Esophagus muscularis mucosa (tissue), 4 donors: ENCODE measurements at places on chromosomes 6 and 20. TPM values are rescaled to one million over a fixed set of nuclear protein-coding genes. Genes with fewer than 3 reads are reported as not detected.

The SLC22A2 gene
- total RNA-seq: not detected

- no peaks in the 10 kb centered on the region for H3K27me3 ChIP-seq
- no peak overlapping the region for H3K4me3 ChIP-seq
- H3K36me3 ChIP-seq: no peaks in the 10 kb centered on the region
- H3K4me1 ChIP-seq: peaks cover 16% of the 10 kb centered on the region
These were observed 18.8 kb downstream of the SCAF8 start for GRCh38 chr6:154752022-154752421.

The SLC25A27 gene
- total RNA-seq: 20.3 TPM

The COL12A1 gene
- total RNA-seq: 477 TPM

The CST5 gene
- total RNA-seq: 4.5 TPM

GRCh38 chr20:5735845-5736510 lies 14.2 kb upstream of the SHLD1 start:
- no peak for DNase-seq
- no peaks in the 10 kb centered on the region for H3K36me3 ChIP-seq
- H3K4me1 ChIP-seq: peaks cover 40% of the 10 kb centered on the region

The POM121L2 gene
- total RNA-seq: not detected

DNA sequence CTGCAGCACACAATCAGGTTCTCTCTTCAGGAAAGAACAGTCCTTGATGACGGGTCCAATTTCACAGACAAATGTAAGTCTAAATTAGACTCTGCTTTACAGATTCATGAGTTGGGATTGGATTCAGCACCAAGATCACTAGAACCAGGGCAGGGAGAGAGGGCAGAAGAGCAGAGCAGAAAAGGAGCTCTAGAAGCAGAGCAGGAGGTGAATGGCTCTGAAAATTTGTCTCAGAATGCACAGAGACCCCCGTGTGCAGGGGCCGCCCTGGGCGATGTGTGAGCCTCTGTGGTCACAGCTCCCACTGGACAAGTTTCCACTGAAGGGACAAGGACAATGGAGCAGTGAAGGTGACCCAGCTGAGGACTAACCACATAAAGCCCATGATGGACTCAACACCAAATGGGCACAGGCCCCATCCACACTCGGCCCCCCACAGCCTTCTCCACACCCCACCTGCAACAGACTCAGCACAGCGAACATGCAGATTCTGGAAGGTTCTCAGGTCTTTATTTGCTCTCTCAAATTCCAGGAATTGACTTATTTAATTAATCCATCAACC lies 3.5 kb downstream of the HLA-B start:
- no peak overlapping the region for H3K27ac ChIP-seq
- peaks cover 23% of the 10 kb centered on the region for H3K36me3 ChIP-seq
- DNase-seq: peak; percentile 64
- H3K4me3 ChIP-seq: no peak overlapping the region
- H3K27me3 ChIP-seq: no peaks in the 10 kb centered on the region

- H3K36me3 ChIP-seq: peaks cover 4% of the 10 kb centered on the region
- no peak overlapping the region for H3K27ac ChIP-seq
- H3K4me1 ChIP-seq: no peaks in the 10 kb centered on the region
- H3K4me3 ChIP-seq: no peak overlapping the region
These were observed 62.8 kb downstream of the SNX9 start for GRCh38 chr6:157885876-157886275.

DNA sequence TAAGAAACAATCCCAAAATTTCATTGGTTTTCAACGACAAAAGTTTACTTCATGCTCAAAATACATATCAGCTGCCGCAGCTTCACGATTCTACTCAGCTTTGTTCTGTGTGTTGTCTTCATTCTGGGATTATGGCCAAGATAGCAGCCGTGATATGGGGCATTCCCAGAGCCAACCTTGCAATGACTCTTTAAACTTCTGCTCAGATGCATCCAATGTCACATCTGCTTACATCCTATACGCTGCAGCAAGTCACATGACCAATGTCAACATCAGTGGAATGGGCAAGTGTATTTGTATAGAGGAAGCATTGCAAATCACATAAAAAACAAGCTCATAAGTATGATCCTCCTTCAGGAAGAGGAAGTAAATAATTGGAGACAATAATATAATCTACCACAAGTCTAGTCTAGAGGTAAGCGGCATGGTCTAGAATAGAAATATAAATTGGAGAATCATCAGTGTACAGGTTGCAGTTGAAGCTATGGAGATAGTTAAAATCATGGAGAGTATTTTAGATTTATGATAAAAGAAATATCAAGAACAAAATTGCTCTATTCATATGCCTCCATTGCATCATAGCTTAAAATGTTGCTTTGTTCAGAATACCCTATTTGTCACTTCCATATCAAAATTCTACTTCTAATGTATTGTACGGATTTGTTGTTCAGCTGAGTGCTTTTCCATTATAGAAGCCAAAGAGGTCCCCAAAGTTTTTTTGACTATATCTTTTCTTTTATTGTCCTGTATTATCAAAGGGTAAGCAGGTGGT lies 7.2 kb upstream of the C6orf141 start:
- H3K27me3 ChIP-seq: no peaks in the 10 kb centered on the region
- no peaks in the 10 kb centered on the region for H3K4me1 ChIP-seq
- no peak overlapping the region for H3K27ac ChIP-seq
- DNase-seq: no peak

- peaks cover 97% of the 10 kb centered on the region for H3K4me1 ChIP-seq
- no peak for DNase-seq
- H3K27me3 ChIP-seq: no peaks in the 10 kb centered on the region
- H3K4me3 ChIP-seq: no peak overlapping the region
These were observed 40.5 kb downstream of the RRBP1 start for GRCh38 chr20:17641520-17641964.

DNA sequence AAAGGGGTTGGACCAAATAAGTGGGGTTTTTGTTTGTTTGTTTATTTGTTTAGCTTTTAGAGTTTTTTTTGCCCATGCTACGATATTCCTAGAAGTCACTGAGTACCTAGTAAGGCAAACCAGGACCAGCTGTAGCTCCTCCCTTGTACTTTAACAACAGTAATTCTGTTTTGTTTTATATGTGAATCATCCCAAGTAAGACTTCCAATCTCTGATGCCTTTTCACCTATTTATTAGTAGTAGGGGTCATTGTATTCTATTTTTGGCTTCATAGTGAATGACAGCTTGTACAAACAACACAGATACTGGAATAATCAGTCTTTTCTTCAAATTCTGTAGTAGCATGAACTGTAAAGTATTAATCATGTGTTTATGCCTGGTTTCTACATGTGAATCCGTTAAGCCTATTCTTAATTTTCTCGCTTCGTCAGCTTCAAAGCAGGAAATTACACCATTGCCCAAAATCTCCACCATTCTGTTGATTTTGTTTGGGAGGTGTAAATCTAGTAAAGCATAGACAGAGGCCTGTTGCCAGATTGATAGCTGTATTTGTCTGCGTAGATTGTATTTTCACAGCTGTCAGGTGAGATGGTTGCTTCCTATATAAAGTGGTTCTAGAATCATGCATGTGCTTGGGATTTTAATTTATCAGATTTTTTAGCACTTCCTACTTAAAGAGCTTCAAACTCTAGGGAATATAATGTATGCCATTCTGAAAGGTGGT lies 151.5 kb upstream of the FLRT3 start:
- H3K36me3 ChIP-seq: no peaks in the 10 kb centered on the region
- no peaks in the 10 kb centered on the region for H3K4me1 ChIP-seq
- DNase-seq: no peak
- no peak overlapping the region for H3K27ac ChIP-seq
- H3K4me3 ChIP-seq: no peak overlapping the region

GRCh38 chr20:11569163-11569562 lies 348.5 kb upstream of the BTBD3 start:
- no peaks in the 10 kb centered on the region for H3K27me3 ChIP-seq
- H3K27ac ChIP-seq: no peak overlapping the region
- H3K4me1 ChIP-seq: no peaks in the 10 kb centered on the region
- H3K4me3 ChIP-seq: no peak overlapping the region

- peaks cover 80% of the 10 kb centered on the region for H3K36me3 ChIP-seq
- no peaks in the 10 kb centered on the region for H3K27me3 ChIP-seq
- no peak for DNase-seq
- no peaks in the 10 kb centered on the region for H3K4me1 ChIP-seq
- H3K4me3 ChIP-seq: no peak overlapping the region
- H3K27ac ChIP-seq: no peak overlapping the region
These were observed 82.1 kb downstream of the PHIP start for GRCh38 chr6:78995946-78996345.

The TFAP2A gene
- 1.3 TPM for total RNA-seq

GRCh38 chr6:87664921-87665485 lies 37.0 kb downstream of the AKIRIN2 start:
- no peak overlapping the region for H3K4me3 ChIP-seq
- H3K4me1 ChIP-seq: peaks cover 16% of the 10 kb centered on the region
- H3K36me3 ChIP-seq: peaks cover 25% of the 10 kb centered on the region
- no peaks in the 10 kb centered on the region for H3K27me3 ChIP-seq

DNA sequence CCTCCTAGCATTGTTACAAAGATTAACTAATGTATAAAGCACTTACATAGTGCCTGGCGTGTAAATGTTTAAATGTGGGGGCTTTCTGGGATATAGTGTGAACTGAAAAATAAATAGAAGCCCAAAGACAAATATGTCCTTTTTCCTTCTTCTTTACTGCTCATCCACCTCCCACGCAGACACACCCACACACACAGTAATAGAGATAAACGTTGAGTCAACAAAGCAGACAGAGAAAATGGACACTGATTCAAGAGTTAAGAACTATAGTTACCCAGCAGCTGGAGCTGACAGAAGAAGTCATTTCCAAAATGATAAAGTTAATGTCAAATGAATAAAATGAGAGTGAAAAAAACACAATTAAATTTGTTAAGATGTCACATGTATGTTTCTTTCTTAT lies 68.3 kb downstream of the FHL5 start:
- no peak overlapping the region for H3K27ac ChIP-seq
- DNase-seq: no peak
- H3K27me3 ChIP-seq: no peaks in the 10 kb centered on the region
- H3K36me3 ChIP-seq: no peaks in the 10 kb centered on the region

- H3K27me3 ChIP-seq: no peaks in the 10 kb centered on the region
- H3K4me3 ChIP-seq: no peak overlapping the region
- no peak for DNase-seq
- no peaks in the 10 kb centered on the region for H3K4me1 ChIP-seq
- no peaks in the 10 kb centered on the region for H3K36me3 ChIP-seq
- no peak overlapping the region for H3K27ac ChIP-seq
These were observed 23.1 kb downstream of the OTOR start for GRCh38 chr20:16771213-16771612.

The KCNB1 gene
- total RNA-seq: 55.5 TPM

The TNFRSF6B gene
- total RNA-seq: 15.4 TPM

- peaks cover 12% of the 10 kb centered on the region for H3K36me3 ChIP-seq
- no peak overlapping the region for H3K27ac ChIP-seq
- no peaks in the 10 kb centered on the region for H3K4me1 ChIP-seq
- no peak for DNase-seq
- no peak overlapping the region for H3K4me3 ChIP-seq
These were observed 158.4 kb upstream of the SIM1 start for GRCh38 chr6:100622907-100623692.

- H3K27ac ChIP-seq: no peak overlapping the region
- no peak overlapping the region for H3K4me3 ChIP-seq
- DNase-seq: no peak
- H3K36me3 ChIP-seq: no peaks in the 10 kb centered on the region
These were observed 28.9 kb upstream of the BHLHE23 start for GRCh38 chr20:63035603-63036185.

The TRMT6 gene
- total RNA-seq: 13.4 TPM

The AKIRIN2 gene
- 17.4 TPM for total RNA-seq

DNA sequence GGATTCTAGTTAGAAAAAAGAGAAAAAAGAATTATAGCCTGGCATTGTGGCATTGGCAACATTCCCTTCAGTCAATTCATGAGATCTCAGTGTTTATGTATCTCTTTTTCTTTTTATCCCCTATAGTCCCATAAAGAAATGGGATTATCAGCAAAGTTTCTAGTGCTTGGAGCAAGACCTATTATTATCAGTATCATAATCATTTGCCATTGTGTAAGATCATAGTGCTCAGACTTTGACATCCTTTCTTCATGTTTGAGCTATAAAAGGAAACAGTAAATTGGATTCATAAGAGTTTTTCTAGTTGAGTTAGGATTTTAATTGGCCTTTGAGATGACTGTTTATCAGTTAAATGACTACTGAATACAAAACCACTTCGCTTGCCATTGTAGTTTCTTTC lies 295.6 kb downstream of the GRIK2 start:
- H3K4me1 ChIP-seq: no peaks in the 10 kb centered on the region
- no peaks in the 10 kb centered on the region for H3K27me3 ChIP-seq
- H3K27ac ChIP-seq: no peak overlapping the region

The KCNG1 gene
- 0.63 TPM for total RNA-seq

The KCNQ5 gene
- 2.1 TPM for total RNA-seq

- no peaks in the 10 kb centered on the region for H3K27me3 ChIP-seq
- no peak overlapping the region for H3K4me3 ChIP-seq
- DNase-seq: no peak
- no peak overlapping the region for H3K27ac ChIP-seq
These were observed 627.9 kb downstream of the PRKN start for GRCh38 chr6:162099685-162100084.

- no peak overlapping the region for H3K4me3 ChIP-seq
- no peak for DNase-seq
- no peaks in the 10 kb centered on the region for H3K36me3 ChIP-seq
- H3K27me3 ChIP-seq: no peaks in the 10 kb centered on the region
These were observed 360.6 kb upstream of the RUNX2 start for GRCh38 chr6:44967481-44967880.

- no peaks in the 10 kb centered on the region for H3K27me3 ChIP-seq
- no peaks in the 10 kb centered on the region for H3K36me3 ChIP-seq
- H3K4me1 ChIP-seq: no peaks in the 10 kb centered on the region
- DNase-seq: no peak
- no peak overlapping the region for H3K27ac ChIP-seq
- H3K4me3 ChIP-seq: no peak overlapping the region
These were observed 128.7 kb downstream of the TBC1D32 start for GRCh38 chr6:121205569-121205968.

DNA sequence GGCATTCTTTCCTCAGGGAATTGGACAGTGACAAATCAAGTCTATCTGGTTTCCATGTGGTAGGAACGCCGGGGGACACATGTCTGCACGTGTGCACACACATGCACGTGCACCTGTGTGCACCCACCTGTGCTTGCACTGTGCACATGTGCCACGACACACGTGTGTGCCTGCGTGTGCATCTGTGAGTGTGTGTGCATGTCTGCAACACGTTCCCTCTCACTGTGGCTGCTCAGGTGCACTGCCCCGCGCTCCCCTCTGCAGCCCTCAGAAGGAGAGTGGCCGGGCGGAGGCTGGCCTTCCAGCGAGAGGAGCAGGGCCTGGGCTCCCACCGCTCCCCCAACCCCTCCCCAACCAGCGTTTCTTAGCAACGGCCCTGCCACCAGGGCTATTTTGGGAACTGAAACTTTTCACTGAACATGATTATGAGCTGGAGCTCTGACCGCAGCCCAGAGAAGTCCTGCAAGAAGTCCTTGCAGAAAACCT lies 147.8 kb downstream of the PHACTR3 start:
- H3K27ac ChIP-seq: no peak overlapping the region
- H3K4me3 ChIP-seq: no peak overlapping the region
